ENCODE measurements at places on chromosomes 12 and 14.

- DNase-seq = peak; percentile 72
Observed at GRCh38 chr14:69460093-69460701, 24.3 kb upstream of the PLEKHD1 start.

- DNase-seq = no peak
Observed at GRCh38 chr14:89641495-89642175, 224.6 kb upstream of the FOXN3 start.

DNA sequence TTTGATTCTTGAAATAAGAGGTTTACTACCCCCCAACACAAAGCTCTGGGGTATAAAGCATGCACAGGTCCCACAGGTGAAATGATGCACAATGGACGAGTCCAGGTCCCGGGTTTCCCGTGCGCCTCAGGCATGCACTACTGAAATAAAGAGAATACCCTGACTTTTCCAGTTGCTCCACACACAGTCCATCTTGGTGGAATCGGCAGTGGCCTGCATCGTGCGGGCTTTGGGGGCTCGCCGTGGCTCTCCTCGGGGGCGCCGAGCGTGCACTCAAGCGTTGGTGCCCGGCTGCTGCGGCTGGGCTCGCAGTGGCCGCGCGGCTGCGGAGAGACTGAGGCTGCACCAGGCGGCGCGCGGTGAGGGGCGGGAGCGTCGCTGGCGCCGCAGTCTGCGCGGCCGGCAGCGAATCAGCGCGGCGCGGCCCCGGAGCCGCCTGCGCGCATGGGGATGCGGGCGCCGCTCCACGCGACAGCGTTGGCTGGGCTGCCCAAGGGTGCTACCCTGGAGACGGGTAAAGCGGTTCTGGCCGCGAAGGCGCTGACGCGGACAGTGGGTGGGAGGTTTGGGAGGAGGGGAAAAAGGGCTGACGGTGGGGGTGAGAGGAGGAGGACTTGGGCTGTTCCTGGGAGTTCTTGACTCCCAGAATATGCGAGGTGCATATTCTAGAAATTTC lies 53.8 kb upstream of the CCDC175 start:
- DNase-seq = peak; percentile 48

DNA sequence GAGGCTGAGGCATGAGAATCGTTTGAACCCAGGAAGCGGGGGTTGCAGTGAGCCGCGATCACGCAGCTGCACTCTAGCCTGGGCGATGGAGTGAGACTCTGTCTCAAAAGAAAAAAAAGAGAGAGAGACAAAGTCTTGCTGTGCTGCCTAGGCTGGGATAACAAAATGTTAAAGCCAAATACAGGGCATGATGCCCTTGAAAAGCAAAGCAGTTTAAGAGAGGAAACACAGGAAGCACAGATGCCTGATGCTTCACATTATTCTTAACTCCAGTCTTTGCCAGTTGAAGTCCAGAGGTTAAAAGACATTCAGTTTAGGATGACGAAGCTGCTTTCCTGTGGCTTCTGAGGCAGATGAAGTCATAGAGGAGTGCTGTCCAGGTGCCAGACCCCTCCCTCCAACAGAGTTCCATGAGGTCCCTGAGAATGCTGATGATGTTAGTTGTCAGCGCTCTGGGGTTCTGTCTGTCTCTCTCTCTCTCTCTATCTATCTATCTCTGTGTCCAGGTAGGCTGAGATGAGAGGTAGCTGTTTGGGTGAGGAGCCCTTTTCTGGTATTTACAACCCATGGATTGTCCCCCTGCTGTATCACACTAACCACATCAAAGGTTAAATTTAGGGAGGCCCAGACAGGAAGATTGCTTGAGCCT lies 4.9 kb upstream of the MRPL52 start:
- DNase-seq = no peak

DNA sequence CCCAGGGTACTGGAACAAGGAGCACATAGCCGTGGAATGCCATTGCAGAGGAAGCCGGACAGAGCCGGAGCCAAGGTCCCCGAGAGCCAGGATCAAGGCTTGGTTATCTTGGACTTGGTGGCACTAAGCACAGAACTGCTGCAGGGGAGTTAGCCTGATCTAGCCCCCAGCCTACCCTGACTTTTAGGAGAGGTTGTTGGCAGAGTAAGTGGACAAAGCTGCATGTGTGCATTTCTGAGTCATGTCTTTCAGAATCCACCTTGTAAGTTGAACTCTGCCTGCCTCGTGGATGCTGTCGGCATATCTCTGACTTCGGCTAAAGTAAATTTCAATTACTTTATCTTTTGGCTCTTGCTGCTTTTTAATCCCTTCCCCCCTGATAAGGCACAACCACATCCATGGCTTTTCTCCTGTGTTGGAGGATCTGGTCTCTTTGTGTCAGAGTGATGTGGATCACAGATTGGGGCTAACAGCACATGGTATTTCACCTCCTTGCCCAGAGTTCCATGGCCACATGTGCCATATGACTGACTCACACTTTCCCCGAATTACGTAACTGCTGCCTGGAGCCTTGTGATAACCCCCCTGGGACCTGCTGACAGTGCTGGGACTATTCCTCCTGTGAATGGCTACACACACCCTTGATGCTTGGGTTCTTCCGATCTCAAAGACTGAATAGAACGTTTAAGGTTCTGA lies 240.3 kb downstream of the EMP1 start:
- DNase-seq = no peak

DNA sequence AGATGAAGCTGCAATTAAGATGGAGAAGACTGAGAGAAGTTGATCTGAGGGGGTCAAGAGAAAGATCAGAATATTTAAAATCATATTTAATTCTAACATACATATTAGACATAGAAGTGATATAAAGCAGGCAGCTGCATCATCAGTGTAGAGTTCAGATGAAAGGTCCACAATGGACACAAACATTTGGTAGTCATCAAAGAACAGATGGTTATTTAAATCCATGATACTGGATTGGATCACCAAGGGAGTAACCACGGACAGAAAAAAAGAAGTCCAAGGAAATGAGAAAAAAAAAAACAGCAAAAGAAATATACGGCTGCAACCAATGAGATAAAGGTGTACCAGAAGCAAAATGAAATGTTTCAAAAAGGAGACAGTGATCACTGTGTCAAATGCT lies 20.1 kb downstream of the NOVA1 start:
- DNase-seq = no peak

- DNase-seq = no peak
Observed at GRCh38 chr12:96054244-96054610, 18.8 kb upstream of the LTA4H start.

GRCh38 chr12:123134271-123134671 lies 16.6 kb downstream of the PITPNM2 start:
- DNase-seq = no peak
